H9 (cell line): ENCODE measurements at places on chromosomes 7 and 10. TPM values are rescaled to one million over a fixed set of nuclear protein-coding genes. Genes with fewer than 3 reads are reported as not detected.

GRCh38 chr7:133904776-133905175 is 222.4 kb upstream of the LRGUK start:
- DNase-seq = no peak

KCP gene
- 4.8 and 5.3 TPM in 2 replicates for total RNA-seq

- no peak for DNase-seq
These were observed 168.4 kb upstream of the DKK1 start for GRCh38 chr10:52145636-52146035.

DNA sequence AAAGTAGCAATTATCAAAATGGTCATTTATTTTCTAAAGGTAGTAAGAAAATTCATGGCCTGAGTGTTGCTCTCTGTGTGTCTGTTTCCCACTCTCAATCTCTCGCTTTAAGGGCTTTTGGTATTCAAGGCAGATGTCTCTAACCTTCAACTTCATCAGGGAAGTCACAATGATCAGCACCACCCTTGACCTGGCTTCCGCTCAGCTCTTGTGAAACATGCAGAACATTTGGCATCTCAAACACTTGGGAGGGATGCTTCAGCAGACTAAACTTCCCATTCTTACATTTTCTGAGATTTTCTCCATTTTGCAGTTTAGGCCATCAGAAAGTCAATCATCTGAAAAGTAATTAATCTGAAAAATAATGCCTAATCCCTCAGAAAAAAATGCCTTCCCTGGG is 129.8 kb downstream of the AOAH start:
- no peak for DNase-seq

- no peak for DNase-seq
These were observed 7.1 kb downstream of the ZSCAN25 start for GRCh38 chr7:99623702-99624447.

CCDC126 gene
- 2.1 and 4.0 TPM in 2 replicates for total RNA-seq

- DNase-seq = no peak
These were observed 4.9 kb downstream of the PRTFDC1 start for GRCh38 chr10:24947304-24948097.

VIPR2 gene
- 1.5 and 1.6 TPM in 2 replicates for total RNA-seq
